H1 (cell line): ENCODE measurements at places on chromosomes 6 and 20. TPM values are rescaled to one million over a fixed set of nuclear protein-coding genes. Genes with fewer than 3 reads are reported as not detected.

Gene SRSF12
- total RNA-seq, result 4.2 and 4.9 TPM in 2 replicates

Gene PACRG
- 0.54 TPM in 1 of 2 replicates, not detected in the other for total RNA-seq

Gene SLC35D3
- 0.39 and 0.57 TPM in 2 replicates for total RNA-seq

Gene C4A
- total RNA-seq, result 0.48 and 2.4 TPM in 2 replicates

Gene SIRPB1
- 0.54 and 0.99 TPM in 2 replicates for total RNA-seq

Gene SIRPB2
- total RNA-seq, result 0.28 TPM in 1 of 2 replicates, not detected in the other

Gene THBD
- total RNA-seq, result 0.43 and 0.75 TPM in 2 replicates

Gene CASS4
- not detected in 2 replicates for total RNA-seq

Gene CARMIL1
- 39.0 and 40.4 TPM in 2 replicates for total RNA-seq
